ENCODE measurements at places on chromosomes 1 and 21. TPM values are rescaled to one million over a fixed set of nuclear protein-coding genes. Genes with fewer than 3 reads are reported as not detected.

Gene FAM78B
- total RNA-seq: 0.54 TPM

Gene MRPL39
- 55.7 TPM for total RNA-seq

Gene NECAP2
- 68.0 TPM for total RNA-seq

Gene RBM11
- total RNA-seq: 2.8 TPM

DNA sequence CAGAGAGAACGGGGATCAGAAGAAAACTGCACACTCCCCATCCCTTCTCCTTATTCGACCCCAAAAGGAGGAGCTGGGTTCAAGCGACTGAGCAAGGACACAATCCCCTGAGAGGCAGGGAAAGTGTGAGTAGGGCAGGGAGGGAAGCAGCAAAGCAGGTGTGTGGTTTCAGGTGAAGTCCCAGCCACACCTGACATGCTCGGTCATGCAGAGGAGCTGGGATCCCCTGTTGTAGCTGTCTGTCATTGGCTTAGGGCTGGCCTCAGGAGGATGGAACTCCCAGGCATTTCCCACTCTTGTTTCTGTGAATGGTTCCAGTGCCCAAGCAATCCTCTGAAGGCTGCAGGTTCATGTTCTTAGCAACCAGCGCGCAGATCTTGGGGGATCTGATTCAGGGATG lies 150.7 kb downstream of the DSCAM start:
- H3K27ac ChIP-seq: no peak overlapping the region
- ATAC-seq: no peak
- no peaks in the 10 kb centered on the region for H3K36me3 ChIP-seq
- H3K4me1 ChIP-seq: no peaks in the 10 kb centered on the region
- H3K27me3 ChIP-seq: no peaks in the 10 kb centered on the region
- H3K4me3 ChIP-seq: no peak overlapping the region

- peaks cover 13% of the 10 kb centered on the region for H3K27me3 ChIP-seq
- H3K27ac ChIP-seq: no peak overlapping the region
- no peaks in the 10 kb centered on the region for H3K4me1 ChIP-seq
- H3K36me3 ChIP-seq: no peaks in the 10 kb centered on the region
Measured at GRCh38 chr1:63038586-63038985, 254.7 kb downstream of the ATG4C start.

DNA sequence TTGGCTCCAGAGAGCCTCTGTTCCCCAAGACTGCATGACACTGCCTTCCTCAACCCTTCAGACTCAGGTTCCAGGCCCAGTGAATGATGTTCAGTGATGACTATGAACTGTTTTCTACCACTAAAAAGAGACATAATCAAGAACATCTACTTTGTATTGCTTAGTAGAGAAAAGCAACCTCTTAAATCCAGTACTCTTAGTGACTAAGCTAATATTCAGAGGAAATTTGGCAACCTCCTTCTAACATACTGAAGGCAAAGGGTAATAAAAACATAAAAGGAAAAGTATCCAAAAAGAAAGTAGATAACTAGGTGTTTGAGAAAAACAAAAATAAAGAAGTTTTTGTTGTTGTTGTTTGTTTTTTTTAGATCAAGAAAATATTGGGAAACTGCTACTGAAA lies 153.3 kb upstream of the RUNX1 start:
- peaks cover 3% of the 10 kb centered on the region for H3K27me3 ChIP-seq
- no peaks in the 10 kb centered on the region for H3K36me3 ChIP-seq
- H3K4me1 ChIP-seq: peaks cover 27% of the 10 kb centered on the region
- H3K27ac ChIP-seq: no peak overlapping the region

DNA sequence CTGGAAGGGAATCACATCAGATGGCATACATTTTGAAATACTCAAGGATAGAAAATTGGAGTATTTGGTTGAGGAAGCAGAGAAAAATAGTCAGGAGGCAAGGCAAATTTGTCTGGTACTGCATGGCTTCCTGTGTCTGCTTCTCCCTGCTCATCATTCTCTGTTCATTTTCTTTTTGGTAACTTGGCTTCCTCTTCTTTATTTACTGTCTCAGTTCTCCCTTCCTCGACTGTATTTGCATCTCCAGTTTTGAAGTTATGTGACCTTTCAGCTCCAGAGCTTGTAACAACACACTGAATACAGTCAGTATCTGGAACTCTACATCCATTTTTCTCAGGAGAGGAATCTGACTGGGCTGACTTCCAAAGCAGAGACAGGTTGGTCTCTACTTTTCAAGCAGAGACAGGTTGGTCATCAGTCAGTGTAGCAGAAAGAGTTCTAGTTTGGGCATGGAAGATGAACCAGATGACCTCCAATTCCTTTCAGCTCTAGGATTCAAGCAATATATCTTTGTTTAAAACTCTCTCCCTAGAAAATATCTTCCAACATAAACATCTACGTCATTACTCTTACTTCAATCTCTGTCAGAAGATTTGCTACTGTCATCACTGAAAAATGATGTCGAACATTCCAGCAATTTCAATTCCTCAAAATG lies 571.2 kb downstream of the ADGRL2 start:
- H3K4me1 ChIP-seq: no peaks in the 10 kb centered on the region
- no peak overlapping the region for H3K27ac ChIP-seq
- ATAC-seq: no peak
- H3K4me3 ChIP-seq: no peak overlapping the region

DNA sequence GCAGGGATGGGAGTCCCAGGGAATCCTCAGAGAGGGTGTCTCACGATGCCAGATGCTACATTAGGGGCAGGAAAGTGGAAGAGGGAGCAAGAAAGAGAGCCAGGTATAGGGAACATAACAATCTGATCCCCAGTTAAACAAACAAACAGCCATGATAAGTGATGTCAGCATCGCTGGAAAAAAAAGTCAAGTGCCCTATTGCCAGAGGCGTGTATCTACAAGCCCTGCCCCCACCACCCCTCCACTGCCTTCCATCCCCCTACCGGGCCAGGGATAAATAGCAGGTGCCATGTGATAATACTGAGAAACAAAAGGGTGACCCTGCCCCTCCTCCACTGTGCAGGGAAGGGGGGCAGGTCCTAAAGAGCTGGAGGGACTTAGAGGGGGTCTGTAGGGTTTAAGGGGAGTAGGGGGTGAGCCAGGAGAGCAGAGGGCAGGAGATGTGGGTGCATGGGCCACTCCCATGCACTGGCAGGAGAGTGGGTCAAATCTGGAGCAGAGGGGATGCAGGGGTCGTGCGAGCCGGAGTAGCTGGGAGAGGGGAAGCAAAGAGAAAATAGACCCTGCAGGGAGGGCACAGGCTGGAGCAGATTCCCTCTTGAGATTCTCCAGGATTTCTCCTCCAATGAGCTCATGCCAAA lies 3.4 kb downstream of the SLC26A9 start:
- H3K36me3 ChIP-seq: no peaks in the 10 kb centered on the region
- peaks cover 71% of the 10 kb centered on the region for H3K27me3 ChIP-seq
- no peak overlapping the region for H3K27ac ChIP-seq
- ATAC-seq: no peak
- no peak overlapping the region for H3K4me3 ChIP-seq

- no peak overlapping the region for H3K4me3 ChIP-seq
- H3K36me3 ChIP-seq: no peaks in the 10 kb centered on the region
- no peak overlapping the region for H3K27ac ChIP-seq
- no peaks in the 10 kb centered on the region for H3K4me1 ChIP-seq
- H3K27me3 ChIP-seq: peaks cover 3% of the 10 kb centered on the region
- no peak for ATAC-seq
Measured at GRCh38 chr1:70910013-70910412, 137.6 kb downstream of the PTGER3 start.

DNA sequence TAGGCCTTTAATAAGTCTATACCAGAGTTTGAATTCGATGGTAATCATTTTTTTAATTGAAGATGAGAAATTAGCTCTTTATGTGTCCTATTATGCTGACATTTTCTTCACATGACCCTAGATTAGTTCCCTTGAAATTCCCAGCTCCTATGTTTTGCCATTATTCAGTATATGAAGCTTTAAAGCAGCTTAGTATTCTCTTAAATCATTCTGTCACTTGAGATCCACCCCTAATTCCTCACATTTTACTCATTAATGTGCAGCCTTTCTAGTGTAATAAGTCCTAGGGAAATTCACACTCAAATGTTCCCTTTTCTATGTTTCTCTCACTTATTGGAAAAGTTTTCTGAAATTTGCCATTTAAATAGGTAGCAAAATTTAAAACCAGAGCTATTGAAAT lies 704.5 kb upstream of the B3GALT2 start:
- no peak overlapping the region for H3K4me3 ChIP-seq
- peaks cover 5% of the 10 kb centered on the region for H3K36me3 ChIP-seq
- H3K27me3 ChIP-seq: no peaks in the 10 kb centered on the region

DNA sequence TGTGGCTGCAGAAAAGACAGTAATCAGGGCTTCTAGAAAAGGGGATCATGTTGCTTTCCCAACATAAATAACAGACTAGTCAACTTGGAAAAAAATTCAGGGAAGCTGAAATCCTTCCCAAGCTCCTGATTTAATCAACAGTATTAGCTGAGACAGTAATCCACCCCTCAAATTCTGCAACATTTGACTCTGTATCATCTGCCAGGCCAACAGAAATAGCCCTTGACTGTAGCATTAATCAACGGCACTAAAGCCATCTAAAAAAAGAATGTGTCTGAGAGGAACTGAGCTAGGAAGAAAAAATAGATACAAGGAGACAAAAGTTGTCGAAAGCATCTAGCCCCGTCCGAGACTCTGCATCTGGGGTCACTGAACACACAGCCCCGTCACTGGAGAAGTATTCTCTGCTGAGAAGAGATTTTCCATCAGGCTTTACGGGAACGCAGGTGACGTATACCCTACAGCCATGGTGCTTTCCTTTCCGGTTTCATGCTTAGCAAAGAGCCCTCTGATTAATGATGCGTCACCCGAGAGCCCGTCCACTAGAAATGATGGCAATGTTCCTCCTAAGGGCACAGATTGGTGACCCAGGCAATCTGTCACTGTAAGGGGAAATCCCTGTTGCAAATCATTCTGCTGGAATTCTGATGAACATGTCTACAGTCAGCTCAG lies 42.1 kb upstream of the TP53BP2 start:
- H3K36me3 ChIP-seq: no peaks in the 10 kb centered on the region
- H3K4me1 ChIP-seq: no peaks in the 10 kb centered on the region
- H3K4me3 ChIP-seq: no peak overlapping the region
- ATAC-seq: peak; percentile 69
